Endothelial cell (in vitro differentiated cells): ENCODE measurements at places on chromosomes 6 and 20.

DNA sequence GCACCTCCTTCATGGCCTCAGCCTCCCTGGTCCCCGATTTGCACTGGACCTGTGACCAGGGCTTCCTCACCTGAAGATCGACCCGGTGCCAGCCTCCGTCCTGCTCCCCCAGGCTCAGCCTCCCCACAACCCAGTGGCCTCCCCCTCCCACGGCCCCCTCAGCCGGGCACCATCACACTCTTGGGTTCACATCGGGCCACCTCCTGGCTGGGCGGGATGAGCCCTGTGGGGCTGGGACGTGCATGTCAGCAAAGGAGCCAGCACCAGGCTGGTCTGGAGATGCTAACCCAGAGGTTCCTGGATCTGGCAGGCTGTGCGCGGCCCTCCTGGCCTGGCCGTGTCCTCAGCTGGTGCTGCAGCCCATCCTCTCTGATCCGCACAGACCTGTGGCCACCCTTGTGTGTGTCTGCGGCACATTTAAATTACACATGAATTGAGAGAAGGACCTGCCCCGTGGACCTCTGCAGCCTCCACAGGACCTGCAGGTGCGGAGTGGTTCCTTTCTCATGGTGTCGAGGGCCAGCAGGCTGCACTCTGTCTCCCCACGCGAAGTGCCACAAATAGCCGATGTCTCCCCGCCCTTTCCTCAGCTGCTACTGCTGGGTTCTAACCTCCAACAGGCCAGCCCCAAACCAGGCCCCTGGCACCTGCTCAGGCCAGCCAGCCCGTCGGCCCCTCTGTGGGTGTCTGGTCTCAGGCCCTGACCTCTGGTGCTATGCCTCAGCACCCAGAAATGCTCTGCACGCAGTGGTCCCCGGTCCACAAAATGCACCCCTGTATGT lies 237.5 kb downstream of the ERMARD start:
- DNase-seq: no peak

DNA sequence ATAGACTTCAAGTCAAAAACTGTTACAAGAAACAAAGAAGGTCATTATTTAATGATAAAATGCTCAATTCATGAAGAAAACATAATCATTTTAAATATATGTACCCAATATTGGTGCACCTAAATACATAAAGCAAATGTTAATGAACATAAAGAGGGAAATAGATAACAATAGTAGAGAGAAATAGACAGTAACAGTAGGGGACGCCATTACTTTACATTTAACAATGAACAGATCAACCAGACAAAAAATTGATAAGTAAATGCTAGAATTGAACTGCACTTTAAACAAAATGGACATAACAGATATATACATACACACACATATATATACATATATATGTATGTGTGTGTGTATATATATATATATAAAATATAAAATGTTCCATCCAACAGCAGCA lies 37.4 kb downstream of the IL22RA2 start:
- no peak for DNase-seq

DNA sequence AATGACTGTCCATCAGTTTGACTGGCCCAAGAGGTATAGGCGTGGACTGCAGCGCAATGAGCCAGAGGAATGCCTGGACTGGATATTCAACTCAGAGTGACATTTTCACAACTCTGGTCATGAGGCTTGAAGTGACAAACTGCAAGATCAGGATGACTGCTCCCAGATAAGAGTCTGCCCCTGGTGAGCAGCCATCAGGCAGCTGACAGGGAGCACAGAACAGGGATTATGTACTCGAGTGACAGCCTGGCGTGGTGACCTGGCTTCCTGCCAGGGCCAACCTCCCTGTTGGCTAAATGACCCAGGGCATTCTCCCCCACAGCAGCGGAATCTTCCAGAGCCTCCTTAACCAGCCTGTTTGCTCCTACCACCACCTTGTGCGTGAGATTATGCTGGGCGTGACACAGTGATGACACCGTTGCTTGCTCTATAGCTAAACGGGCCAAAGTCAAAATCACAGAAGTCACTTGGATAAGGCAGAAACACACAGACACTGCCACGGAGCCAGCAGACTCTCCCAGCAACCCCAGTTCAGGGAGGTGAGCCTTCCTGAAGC lies 209.1 kb upstream of the JARID2 start:
- no peak for DNase-seq

GRCh38 chr6:14450578-14450977 lies 333.0 kb downstream of the CD83 start:
- DNase-seq: no peak

DNA sequence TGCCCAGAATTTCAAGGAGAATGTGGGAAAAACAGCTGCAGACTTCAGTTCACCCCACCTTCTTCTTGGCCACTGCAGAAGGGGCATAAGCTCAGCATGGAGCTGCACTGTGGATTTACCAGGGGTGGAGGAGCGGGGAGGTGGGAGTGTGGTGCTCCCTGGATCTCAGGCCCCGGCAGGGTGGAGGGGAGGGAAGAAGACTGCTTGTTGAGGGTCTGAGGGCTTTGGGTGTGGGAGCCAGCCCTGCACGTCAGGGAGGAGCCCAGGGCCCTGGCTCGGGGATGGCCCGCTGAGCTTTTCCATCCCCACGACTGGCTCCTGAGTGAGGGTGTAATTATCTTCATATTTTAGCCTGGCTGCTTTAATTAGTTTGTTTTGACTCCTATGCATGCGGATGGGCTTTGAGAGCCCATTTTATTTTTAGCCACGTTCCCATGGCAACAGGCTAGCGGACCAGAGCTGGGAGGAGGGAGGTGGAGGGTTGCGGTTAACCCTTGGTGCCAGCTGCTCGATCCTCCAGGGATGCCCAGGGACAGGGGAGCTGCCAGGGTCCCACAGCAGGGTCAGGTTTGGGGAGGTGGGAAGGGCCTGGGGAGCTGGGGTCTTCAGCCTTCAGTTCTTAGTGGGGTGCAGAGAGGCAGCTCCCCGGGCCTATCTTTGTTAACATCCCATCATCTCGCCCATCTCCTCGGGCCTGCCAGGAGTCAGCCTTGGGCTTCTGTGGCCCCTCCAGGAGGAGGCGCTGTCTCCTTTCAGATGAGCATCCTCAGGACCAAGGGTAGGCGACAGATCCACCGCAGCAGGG lies 68.2 kb downstream of the RAB44 start:
- DNase-seq: peak; percentile 90

GRCh38 chr6:136587527-136587926 lies 37.3 kb upstream of the MAP7 start:
- no peak for DNase-seq

DNA sequence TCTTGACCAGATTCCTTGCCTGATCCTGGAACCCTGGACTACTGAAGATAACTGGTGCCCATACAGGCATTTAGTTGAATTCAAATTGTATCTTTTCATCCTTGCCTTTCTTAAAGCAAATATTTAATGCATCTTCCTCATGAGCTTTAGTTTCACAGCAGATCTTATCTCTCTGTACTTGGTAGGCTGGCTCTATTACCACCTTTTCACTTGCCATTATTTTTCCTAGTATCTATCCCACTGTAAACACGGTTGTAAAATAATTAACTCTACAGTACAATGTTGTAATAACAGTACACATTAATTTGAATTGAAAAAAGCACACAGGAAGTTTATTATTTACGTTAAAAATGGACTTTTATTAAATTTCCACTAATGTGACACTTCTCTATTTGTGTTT lies 1286.9 kb downstream of the GRIK2 start:
- DNase-seq: no peak

DNA sequence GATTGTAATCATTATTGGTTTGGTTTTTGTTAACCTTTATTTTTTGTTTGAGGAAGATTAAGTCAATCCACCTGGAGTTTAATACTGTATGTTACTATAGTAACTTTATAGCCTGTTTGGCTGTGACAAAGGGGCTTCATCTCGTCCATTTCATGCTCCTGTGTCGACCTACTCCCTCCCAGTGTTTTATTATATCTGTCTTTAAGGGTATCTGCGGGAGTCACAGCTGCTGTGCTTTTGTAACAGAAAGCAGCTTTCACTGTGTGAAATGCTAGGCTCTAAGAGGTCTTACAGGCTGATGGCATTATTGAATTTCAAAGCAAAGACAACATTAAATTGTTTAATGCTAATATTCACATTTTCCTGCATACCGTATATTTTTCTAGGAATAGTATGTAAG lies 698.0 kb upstream of the POU3F2 start:
- no peak for DNase-seq

GRCh38 chr6:159455700-159456274 lies 237.3 kb downstream of the SOD2 start:
- DNase-seq: no peak

DNA sequence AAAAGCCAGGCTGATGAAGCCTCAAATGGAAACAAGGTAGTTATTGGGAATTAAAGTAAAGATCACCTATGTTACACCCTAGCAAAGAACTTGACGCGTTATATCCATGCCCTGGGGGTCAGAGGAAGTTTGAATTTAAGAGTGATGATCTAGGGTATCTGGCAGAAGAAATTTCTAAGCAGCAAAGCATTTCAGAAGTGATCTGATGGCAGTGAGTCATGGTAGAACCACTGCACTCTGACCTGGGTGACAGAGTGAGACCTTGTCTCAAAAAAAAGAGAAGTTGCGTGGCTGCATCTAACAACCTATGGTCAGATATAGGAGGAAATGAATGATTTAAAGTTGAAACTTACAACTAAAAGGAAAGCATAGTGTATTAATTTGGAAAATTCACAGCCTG lies 45.2 kb downstream of the SCP2D1 start:
- no peak for DNase-seq

DNA sequence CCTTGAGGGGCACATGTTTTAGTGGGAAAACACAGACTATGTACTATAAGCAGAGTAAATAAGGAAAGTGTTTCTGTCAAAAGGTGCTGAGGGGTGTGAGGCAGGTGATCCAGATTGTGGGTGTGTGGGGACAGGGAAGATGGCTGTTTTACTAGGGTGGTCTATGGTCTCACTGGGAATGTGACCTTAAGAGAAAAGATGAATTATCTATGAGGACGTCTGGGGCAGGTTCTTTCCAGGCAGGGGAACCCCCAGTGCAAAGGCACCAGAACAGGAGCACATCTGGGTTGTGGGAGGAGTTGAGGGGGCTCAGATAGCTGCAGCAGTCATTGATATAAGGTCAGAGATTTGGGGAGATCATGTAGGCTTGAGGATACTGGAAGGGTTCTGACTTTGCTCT lies 18.2 kb upstream of the POLR1H start:
- no peak for DNase-seq

DNA sequence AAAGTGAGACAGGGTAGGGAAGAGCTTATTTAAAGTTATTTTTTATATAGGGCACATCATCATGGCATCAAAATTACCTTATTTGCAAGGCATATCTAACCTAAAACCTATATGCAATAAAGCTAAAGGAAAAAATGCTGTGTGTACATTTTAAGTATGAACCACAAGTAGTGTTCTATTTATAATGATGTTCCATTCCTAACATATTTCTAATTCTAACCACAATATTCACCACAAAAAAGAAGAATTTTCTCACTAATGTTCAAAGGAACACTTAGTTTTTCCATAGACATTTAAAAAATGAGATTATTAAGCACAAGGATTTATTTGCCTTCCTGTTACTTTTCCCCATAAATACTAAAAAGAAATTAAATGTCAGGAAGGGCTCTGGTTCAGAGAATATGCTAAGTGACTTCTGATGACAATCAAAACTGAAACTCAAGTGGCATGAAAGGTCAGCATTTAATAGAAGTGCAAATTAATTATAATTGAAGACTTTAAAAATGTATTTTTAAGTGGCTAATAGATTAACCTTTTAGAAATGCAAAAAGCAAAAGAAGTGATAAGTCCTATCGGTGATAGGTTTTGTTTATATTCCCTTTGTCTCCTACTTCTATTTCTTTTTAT lies 25.1 kb downstream of the GPR63 start:
- DNase-seq: no peak

GRCh38 chr6:37168811-37169495 lies 999 bp upstream of the PIM1 start:
- no peak for DNase-seq

DNA sequence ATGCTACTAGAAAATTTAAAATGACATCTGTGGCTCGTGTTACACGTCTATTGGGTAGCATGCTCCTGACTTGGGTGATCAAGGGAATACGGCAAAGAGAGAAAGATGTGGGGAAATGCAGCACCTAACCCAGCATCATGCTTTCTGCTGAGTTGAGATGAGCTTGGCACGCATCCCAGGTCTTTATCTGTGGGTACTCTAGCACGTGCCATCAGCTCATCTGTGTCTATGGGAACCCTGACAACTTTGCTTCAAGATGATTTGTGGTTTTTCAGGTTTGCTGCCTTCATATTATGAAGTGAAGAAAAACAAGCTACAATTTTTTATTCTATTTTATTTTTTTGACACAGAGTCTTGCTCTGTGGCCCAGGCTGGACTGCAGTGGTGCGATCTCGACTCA lies 21.0 kb downstream of the RNASET2 start:
- DNase-seq: no peak

DNA sequence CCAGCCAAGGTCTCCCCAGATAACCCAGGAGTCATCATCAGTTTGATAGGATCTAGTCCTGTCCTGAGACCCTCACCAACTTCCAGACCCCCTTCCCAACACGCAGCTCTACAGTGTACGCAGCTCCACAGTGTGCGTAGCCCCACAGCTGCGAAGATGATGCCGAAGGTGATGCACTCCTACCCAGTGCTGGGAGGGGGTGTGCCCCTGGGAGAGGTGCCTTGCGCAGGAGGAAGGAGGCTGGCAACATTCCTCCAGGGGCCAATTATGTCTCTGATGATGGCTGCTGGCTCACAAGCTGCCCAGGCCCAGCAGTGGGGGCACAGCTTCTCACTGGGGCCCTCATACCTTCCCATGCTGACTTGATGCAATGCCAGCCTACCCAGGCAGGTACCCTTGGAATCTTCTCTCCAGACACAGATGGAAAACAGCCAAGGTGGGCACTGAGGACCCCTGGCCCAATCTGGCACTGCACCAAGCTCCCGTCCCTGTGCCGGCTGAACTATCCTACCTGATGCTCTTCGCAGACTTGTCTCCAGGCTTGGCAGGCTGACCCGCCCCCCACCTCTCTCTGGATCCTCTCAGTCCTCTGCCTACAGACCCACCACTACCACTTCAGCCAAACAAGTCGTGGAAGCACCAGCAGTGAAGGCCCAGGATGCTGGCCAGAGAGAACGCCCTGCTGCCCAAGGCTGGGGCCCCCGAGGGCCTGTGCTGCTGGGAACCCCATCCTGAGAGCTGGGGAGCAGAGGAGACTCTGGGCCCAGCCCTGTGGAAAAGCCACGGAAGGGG lies 1.4 kb downstream of the ZNF512B start:
- DNase-seq: no peak

- no peak for DNase-seq
Measured at GRCh38 chr6:36263390-36264000, 6.4 kb upstream of the PNPLA1 start.

GRCh38 chr6:160365117-160365516 lies 16.9 kb downstream of the SLC22A3 start:
- no peak for DNase-seq

- no peak for DNase-seq
Measured at GRCh38 chr6:46201702-46202101, 30.9 kb upstream of the ENPP5 start.

- DNase-seq: no peak
Measured at GRCh38 chr20:61766921-61767610, 298.6 kb downstream of the TAF4 start.

DNA sequence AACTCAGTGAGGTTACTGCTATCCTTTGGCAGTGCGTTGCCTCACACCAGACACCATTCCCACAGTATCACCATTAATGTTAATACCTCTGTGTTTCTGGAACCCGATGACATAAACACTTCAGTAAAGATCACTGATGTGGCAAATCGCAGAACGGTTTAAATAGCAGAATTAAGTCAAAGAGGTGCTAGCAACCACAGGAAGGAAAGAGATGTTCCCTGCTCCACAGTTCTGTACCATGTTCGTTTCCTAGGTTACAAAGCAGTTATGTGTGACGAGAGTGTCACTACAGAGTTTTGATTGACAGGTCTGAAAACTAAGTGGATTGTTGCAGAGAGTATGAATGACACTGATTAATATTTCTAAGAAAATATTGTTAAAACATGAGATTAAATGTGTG lies 272.3 kb downstream of the KHDRBS2 start:
- no peak for DNase-seq
